ENCODE measurements at places on chromosomes 6 and 20.
A peak's percentile ranks its signal among the peaks of the same experiment; 100 is the strongest.

DNA sequence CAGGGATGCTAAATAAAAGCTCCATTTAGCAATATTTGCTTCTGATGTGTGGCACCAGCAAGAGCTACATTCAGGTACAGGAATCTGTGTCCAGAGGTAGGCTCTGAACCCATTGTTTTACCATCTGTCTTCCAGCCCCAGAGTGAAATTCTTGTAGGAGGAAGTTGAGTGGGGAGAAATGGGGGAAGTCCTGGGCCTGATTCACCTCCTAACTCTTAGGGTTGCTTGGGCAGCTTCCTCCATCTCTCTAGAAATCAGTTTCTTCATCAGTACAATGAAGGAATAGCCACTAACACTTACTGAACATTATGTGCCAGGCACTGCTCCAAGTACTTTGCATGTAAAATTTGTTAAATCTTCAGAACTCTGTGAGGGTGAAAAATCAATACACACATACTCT, 35.1 kb upstream of the TSPYL1 start:
- no peak for DNase-seq

DNA sequence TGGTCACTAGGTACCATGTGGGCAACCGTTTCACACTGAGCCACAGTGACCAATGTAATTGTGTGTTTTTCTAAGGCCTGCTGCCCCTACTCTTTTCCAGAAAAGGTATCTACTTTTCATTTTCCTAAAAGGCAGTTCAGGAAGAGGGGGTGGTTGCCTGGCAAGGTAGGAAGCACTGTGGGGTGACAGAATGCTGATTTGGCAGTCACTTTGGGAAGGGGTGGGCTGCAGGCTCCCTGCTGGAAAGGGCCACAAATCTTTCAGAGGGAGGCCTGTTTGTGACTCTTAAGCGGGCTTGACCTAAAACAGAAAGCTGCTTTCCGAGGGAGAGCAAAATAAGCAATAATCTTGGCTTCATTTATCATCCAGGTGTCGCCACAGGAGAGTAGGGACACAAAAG, 5.2 kb upstream of the NNAT start:
- DNase-seq, result no peak

DNA sequence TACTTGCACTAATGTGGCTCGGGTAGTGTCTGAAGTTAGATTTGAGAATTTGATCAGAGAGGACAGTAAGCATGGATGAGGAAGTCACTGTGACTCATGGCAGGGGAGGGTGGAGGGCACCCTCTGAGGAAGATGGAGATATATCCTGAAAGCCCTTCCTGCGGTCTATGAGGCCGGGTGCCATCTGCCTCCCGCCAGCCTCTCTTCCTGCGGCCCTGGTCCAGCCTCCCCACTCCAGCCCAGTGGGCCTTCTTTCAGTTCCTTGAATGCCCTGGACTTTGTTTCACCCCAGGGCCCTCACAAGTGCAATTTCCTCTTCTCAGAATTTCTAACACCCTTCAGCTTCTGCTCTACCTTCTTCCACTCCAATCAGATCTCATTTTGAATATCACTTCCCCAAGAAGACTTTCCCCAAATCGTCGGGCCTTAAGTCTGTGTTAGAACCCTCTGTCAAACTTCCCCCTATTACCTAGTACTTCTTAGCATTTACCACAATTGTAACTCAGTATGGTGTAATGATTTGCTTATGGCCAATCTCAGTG, 20.2 kb upstream of the TNFAIP3 start:
- peak; percentile 42 for DNase-seq

DNA sequence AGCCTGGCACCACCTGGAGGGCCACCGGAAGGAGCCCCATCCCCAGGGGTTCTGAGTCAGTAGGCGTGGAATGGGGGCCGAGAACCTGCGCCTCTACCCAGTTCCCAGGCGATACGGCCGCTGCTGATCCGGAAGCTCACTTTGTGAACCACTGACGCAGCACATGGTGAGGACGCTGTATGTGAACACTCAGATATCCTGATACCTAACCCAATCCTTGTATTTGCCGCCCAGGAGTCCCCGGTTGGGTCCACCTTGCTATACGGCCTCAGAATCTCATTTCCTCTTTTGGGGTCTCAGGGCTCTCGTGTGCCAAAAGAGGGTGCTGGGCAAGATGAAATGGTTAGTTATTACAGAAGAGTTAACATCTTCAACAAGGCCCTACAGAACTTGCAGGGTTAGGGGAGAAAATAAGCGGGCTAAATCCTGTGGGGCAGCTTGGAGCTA, 604 bp upstream of the RAB5IF start:
- DNase-seq, result no peak

- DNase-seq, result no peak
These were observed 37.6 kb upstream of the CST5 start for GRCh38 chr20:23917024-23917725.

DNA sequence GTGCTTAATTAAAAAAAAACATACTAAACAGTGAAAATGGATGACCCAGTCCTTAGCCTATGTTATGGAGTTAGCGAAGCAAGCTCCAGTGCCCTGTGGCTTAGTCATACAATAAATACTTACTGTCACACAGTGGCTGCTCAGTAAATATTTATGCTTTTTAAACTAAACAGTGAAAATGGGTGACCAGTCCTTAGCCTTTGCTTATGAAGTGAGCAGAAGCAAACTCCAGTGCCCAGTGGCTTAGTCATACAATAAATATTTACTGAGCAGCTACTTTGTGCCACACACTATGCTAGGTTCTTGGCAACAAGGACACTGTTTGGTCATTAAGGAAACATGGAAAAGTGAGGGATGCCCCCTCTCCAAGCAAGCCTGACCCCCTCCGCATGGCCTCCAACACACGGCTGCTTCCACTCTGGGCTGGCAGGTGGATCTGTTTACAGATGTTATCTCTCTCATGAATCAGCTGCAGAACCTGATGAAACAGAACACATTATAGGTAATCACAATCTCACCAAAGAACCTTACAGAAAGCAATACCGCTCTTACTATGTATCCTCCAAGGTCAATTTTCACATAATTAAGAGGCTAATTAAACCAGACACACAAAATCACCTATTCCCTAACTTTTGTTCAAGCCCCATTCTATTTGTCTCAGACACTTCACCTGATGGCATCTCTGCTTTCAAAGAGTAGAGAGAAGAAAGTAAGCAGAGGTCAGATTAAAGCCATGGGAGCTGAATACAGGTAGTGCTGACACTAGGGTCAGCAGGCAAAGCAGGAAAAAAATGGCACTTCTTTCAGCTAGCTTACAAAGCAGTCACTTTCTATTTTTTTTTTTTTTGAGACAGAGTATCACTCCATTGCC, 27.3 kb downstream of the CDK5RAP1 start:
- DNase-seq, result no peak

DNA sequence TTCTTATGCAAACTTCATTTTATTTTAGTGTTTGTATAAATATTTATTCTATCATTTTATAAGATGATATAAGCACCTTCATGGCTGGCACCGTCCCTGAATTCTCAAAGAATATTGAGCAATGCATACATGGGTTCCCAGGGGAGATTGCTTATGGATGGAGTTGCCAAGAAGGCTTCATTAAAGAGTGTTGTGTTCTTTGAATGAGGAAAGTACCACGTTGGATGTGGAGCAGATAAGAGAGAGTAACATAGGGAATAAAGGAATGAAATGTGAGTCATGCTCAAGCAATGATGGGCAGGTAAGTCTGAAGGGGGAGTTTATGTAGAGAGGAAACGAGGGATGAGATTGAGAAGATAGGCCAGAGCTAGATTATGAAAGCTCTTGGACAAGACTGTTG, 10.3 kb downstream of the DSE start:
- DNase-seq, result no peak

DNA sequence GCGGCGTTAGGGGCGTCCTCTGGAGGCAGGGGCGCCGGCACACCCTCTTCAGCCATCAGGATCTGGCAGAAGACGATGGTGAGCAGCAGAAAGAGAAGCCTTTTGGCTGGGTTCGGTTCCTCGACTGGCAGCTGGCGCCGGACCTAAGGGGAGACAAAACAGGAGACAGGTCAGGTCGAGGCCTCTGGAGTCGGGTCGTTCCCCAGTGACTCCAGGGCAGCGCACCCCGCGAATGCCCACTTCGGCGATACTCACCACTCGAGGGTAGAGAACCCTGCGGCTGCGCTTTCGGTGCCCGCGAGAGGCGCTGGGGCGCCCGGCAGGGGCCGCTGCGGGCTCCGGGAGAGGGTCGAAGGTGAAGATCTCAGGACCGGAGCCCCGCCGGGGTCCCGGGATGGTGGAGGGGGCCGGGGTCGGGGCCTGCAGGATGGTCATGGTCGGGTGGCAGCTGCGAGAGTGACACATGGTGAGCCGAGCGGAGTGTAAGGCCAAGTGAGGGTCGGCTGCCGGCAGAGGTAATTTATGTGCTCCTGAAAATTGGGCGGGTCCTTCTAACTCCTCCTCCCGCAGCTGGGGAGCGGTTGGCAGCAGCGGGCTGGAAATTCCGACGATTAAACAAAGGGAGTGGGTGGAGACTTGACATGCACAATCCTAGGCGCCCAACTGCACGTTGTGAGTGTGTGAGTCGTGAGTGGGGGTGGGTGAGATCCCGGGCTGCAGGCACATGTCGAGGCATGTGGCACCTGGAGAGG, at the start of gene IER3:
TSS of gene IER3 (minus strand) at position 494 of the 752 bp plus-strand sequence. CDS start at position 465, 29 bp downstream.
- DNase-seq, result peak; percentile 46

DNA sequence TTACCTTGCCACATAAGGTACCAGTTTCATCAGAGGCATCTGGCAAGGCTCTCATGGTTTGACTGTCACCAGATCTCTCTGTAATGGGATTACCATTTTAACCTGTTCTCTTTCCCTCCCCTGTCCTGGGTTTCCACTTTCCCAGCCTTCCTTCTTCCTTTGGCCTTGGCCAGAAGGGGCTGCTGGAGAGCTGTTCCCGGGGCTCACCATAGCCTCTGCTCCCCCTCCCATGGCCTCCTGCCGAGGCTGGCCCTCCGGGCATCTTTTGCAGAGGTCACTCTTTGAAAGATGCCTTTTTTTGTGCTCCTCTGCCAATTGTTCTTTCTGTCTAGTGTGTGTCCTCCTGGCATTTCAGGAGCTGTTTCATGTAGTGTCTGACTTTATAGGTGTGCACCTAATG, 100.7 kb upstream of the SCP2D1 start:
- no peak for DNase-seq

- no peak for DNase-seq
These were observed 79.7 kb downstream of the EDN1 start for GRCh38 chr6:12369781-12370262.

DNA sequence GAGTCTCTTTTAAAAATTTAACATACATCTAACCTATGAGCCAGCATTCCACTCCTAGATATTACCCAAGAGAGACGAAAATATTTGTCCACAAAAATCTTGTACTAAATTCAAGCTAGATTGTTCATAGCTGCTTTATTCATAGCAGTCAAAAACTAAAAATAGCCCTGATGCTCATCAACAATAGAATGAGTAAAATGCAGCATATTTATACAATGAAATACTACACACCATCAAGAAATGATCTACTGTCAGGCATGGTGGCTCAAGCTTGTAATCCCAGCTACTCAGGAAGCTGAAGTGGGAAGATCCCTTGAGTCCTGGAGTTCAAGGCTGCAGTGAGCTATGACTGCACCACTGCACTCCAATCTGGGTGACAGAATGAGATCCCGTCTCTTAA, 22.0 kb upstream of the SRC start:
- DNase-seq, result no peak

GRCh38 chr20:53760025-53760441, 166.4 kb upstream of the ZNF217 start:
- DNase-seq, result no peak

DNA sequence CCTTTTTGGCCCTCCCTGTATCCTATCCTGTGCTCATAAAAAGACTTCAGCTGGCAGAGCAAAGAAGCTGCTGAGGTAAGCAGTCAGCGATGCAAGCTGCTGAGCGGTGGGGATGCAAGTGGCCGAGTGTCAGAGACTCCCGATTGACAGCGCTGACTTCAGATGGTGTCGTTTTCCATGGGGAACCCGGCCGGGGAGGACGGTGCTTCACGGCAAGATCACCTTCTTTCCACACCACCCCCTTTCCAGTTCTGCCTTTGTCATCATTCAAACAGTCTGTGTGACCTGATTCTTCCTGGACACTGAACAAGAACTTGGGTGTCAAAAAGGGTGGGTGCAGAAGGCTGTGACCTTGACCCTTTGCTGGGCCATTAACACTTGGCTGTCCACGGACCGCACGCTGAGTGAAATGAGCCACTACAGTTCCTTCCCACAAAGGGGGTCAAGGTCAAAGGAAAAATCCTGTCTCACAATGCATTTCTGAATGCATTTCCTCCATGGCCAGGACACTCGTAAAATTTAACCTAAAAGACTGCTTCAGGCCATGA, 52.9 kb upstream of the UNC93A start:
- no peak for DNase-seq

GRCh38 chr20:15072316-15072715, 734.9 kb upstream of the FLRT3 start:
- DNase-seq, result no peak

DNA sequence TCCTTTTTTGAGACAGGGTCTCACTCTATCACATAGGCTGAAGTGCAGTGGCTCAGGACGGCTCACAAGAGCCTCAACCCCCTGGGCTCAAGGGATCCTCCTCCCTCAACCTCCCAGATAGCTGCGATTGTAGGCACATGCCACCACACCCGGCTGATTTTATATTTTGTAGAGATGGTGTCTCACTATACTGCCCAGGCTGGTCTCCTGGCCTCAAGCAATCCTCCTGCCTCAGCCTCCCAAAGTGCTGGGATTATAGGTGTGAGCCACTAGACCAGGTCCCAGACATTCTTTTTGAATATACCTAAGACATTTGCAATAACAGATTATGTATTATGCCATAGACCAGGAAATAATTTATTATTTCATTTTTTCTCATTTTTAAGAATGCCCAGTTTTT, 58.3 kb upstream of the CDYL start:
- no peak for DNase-seq

GRCh38 chr6:35808688-35809087, 3.5 kb downstream of the LHFPL5 start:
- no peak for DNase-seq

- no peak for DNase-seq
These were observed 480.9 kb upstream of the NOX3 start for GRCh38 chr6:155936551-155936950.

DNA sequence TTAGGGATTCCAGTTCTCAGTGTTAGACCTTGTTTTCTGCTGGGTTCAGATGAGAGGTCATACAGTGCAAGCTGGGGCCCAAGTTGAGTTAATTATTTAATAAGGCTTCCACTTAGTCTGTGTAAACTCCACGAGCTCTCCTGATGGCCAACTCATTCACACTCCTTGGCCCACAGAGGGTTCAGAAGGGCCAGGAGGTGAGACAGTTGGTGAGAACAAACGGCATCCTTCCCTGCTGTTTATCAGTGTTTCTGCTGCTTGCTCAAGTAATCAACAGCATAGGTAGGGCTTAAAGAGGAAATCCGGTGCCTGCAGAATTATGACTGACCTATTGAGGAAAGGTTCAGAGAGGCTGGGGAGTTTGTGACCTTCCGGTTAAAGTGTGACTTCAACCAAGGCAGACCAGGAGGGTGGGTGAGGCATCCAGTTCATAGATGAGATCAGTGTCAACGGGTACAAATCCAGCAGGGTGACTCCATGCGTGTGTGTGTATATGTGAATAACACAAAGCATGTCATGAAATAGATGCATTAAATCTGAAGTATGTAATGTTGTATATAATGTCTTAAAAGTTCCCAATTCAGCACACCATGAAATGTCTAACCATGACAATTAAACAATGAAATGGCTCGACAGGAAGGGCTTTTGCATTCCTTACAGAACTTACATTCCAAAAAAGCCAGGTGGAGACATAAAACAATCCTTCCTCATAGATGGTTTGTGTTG, 37.4 kb upstream of the BCAS1 start:
- DNase-seq, result no peak

Measured in hippocampal formation (tissue), 2 donors.